ENCODE measurements at places on chromosomes 12 and 14. TPM values are rescaled to one million over a fixed set of nuclear protein-coding genes. Genes with fewer than 3 reads are reported as not detected.

The KRT78 gene
- total RNA-seq: not detected

The KRT83 gene
- total RNA-seq: not detected

The CD4 gene
- 368 TPM for total RNA-seq

The AMN gene
- 0.44 TPM for total RNA-seq

The SMCO2 gene
- total RNA-seq: 1.4 TPM

The GYS2 gene
- 0.07 TPM for total RNA-seq

The INHBC gene
- total RNA-seq: 0.14 TPM
